ENCODE measurements at places on chromosomes 4 and X.

- DNase-seq: no peak
Measured at GRCh38 chr4:185778307-185778706, 33.7 kb downstream of the SORBS2 start.

- no peak for DNase-seq
Measured at GRCh38 chr4:94240384-94240783, 32.7 kb downstream of the SMARCAD1 start.

DNA sequence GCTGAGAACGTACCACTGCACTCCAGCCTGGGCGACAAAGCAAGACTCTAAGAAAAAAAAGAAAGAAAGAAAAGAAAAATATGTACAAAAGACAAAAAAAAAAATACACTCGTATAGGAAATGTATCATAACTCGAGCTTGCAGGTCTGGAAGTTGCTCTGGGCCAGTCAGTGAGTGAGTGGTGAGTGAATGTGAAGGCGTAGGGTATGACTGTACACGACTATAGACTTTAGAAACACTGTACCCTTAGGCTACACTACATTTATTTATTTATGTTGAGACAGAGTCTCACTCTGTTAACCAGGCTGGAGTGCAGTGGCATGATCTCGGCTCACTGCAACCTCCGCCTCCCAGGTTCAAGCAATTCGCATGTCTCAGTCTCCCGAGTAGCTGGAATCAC lies 29.4 kb downstream of the EVC2 start:
- no peak for DNase-seq

DNA sequence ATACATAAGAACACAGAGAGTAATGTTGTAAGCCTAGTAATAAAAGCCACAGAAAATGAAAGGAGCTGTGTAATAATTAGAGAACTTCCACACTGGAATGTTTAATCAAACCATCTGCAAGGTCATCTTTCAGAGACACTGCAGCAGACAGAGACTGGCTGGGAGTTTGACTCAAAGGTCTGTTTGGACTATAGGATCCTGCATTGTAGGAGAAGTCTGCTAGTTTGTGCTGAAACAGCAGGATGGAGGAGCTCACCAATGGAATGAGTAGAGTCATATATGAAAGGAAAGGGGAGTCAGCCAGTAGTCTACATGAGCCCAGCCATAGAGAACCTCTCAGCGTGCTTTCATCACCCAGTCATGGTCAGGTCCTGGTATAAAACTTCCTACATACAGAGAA lies 4.5 kb upstream of the ACE2 start:
- DNase-seq: no peak

DNA sequence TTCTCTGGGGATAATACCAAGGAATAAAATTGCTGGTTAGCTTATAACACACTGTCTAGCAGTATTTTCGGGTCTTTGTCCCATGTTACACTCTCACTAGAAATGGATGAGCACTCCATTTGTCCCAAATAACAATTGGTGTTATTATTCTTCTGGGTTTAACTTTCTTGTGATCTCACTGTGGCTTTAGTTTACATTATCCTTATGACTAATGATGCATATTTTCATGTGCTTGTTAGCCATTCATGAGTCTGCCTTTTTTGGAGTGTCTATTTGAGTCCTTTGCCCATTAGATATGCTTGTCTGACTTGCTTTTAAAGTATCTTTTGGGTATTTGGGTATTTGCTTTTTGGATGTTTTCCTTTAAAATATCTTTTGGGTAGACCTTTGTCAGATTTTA lies 372.9 kb upstream of the TENM3 start:
- DNase-seq: no peak

GRCh38 chr4:157104541-157104940 lies 28.6 kb downstream of the GLRB start:
- DNase-seq: no peak

- no peak for DNase-seq
Measured at GRCh38 chr4:76637712-76638361, 202.8 kb downstream of the SHROOM3 start.

GRCh38 chrX:30065226-30065625 lies 150.1 kb upstream of the MAGEB2 start:
- no peak for DNase-seq

GRCh38 chrX:39149761-39150160 lies 348.5 kb downstream of the MID1IP1 start:
- peak; percentile 38 for DNase-seq

DNA sequence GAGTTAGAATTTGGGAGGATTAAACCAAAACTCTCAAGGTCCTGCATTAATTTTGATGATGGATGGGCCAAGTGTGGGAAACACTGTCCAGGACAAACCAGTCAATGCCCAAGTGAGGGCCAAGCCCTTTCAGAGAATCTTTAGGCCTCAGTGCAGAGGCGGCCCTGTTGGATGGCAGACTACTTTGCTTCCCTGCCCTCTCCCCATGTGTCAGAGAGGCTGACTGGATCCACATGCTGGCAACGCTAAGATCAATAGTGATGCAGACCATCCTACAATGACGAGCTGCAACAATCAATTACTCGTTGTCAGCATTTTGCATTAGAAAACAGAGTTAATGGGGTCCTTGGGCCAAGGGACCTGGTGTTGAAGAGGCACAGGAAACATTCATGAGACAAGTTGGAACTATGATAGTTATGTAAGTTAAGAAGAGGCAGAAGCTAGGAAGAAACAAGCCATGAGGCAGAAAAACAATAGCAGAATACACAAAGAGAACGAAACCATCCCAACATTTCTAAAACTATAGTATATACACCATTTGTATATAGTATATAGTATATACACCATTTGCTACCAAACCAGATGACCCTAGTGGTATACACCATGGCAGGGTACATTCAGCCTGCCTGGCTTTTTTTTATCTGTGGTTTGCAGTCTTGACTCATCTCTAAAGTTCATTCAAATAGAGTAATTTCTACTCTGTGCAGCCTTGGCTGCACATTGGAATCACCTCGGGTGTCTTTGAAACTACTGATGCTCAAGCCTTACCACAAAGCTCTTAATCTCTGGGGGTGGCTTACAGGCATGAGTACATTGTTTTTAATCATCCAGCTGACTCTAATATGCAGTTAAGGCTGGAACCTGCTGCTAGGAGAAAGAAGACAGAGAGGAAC lies 147.7 kb upstream of the GYPA start:
- no peak for DNase-seq

DNA sequence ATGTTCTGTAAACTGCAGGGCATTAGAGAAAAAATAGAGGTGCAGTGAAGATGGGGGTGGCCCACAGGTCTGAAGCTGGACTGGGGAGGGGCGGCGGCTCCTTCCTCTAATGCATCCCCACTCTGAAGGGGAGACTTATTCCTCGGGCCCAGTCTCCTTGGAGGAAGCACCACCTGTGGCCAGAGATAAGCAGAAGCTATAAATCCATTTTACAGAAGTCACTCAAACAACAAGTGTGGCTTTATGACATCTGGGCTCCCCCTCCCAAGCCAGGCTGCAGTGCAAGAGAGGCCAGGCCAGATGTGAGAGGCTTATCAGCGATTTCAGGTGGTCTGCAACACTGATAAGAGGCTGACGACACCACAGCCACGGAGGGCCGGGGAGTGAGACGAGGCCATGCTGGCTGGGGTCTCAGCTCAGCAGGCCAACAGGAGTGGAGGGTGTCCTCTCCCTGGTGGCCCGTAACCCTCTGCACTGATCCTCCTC lies 15.8 kb downstream of the CYTL1 start:
- DNase-seq: no peak

DNA sequence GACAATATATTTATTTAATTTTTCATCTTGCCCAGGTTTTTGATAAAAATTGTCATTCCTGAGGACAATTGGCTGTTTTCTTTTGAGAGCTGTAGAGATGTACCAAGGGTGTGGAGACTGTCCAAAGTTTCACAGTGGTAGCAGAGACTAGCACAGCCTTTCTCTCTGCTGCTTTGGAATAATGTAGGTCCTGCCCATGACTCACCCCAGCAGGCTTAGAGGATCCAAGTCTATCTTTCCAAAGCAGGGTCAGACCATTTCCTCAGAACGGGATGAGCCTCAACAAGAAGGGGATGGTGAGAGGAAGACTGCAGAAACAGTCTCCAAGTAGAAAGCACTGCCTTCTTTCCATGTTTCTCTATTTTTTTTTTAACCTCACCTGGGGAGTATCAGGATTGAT lies 131.5 kb upstream of the RPL34 start:
- DNase-seq: no peak

DNA sequence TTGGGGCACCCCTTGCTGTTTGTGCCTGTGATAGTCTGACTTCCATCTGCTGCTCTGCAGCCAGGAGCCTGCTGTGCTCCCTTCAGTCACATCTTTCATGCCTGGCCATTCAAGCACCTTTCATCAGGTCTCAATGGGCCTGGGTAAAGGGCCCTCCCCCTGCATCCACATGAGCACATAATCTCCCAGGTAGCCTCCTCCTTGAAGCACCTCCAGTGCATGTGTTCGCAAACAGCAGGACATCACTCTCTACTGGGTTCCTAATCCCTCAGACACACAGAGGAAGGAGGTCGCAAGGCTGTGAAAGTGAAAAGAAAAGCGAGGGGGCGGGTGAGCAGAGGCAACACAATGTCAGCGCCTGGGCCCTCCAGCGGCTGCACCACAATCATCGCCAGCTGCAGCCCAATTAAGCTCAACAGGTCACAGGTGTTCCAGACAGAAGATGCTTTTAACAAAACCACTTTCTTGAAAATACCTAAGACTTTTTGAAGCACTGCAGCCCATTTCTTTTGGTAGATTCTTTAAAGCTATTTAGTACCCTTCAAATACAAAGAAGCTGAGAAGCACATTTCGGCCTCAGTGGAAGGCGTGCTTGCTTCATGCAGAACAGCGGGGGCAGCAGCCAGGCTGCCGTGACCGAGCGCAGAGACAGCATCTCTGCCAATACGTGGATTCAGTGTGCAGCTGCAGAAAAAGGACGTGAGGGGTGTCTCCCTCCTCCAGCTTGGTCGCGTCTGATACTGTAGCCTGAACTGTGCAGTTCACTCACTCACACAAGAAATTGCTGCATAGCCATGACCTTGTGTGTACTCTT lies 92.2 kb upstream of the SPRY1 start:
- DNase-seq: no peak

DNA sequence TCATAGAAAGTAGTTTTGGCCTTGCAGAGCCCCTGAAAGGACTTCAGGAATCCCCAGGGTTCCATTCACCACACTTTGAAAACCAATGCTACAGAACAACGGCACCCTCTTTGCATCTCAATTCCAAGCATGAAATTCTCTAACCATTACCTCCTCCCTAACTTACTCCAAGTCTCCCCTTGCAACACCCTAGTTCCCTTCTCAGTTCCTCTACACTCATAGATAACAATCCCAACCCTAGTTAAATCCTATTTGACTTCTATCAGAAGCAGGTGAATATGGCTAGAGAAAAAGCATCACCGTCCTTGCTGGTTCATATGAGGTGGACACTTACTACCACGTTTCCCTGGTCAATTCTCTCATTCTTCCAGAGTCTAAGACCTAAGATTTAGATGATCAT lies 2.4 kb downstream of the RCHY1 start:
- no peak for DNase-seq

- no peak for DNase-seq
Measured at GRCh38 chr4:122156819-122157218, 4.7 kb downstream of the BLTP1 start.

DNA sequence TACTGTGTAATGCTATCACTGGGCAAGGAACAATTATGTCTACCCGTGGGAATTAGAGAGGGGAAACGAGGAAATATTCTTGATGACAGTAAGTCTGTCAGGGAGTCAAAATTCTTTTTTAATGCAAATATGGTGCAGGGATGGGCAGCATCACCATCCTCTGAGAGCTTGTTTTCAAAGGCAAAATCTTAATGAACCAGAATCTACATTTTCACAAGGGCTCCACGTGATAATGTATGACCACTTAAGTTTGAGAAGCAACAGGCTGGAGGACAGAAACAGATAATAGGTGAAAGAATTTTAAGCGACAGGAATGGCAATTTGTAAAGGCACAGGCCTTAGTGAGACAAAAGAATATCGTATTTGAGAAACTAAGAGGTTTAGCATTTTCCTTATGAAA lies 63.4 kb downstream of the CLOCK start:
- DNase-seq: no peak

DNA sequence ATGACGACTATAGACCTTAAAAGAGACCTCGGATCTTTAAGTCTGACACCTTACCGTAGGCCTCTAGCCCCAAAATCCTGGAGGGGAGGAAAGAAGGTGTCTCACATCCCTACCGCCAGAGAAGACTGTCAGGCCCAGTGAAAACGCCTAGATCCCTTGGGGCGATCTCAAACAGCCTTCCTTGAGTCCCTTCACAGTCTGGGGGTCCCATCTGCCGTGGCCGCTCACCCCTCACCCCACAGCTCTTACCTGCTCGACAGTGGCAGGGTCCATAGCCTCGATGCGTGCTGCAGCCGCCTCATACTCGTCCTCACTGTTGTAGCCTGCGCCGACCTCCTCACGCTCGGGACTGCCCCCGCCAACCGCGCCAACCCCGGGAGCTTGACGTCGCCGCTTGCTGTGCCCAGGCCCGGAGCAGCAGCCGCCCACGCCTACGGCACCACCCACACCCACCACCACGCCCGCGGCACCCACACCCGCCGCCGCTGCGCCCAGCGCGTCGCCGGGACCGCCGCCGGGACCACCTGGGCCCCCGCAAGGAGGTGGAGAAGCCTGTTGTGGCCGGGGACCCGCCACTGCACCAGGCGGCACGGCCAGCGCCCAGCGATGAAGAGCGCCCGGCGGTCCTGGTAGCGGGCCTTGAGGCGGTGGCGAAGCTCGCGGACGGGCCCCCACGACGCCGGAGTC lies 536 bp downstream of the OTUD5 start:
- DNase-seq: peak; percentile 33

DNA sequence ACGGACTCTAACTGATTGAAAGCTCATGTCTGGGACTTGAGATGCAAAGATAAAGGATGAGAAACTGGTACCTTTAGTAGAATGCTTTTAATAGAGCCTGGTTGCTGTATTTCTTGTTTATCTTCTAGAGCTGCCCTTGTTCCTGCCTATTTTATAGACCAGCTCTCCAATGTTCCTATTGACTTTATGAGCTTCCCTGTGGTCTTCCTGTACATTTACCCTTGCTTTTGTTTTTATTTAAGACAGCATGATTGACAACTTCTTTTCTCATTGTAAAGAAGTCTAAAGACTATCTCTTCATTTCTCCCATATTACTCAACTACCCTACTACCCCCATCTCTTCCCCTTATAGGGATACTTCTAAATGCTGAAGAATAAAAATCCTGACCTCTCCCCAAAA lies 174.7 kb downstream of the UGT8 start:
- DNase-seq: no peak

DNA sequence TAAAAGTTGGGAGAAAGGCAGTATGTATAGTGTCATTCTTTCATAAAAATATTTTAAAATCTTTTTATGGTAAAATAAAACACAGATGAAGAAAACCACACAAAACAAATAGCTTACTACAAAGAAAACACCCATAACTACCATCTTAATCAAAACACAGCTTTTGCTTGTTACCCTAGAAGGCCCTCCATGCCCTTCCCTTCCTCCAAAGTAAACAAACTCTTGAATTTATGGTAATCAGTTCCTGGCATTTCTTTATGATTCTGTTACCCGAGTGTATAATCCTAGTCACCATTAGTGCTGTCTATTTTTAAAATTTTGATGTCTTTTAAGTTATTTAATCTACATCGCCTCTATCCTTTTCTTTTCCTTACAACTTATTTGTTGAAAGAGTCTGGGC lies 170.9 kb downstream of the APBB2 start:
- DNase-seq: no peak

GRCh38 chr4:107283587-107284559 lies 247.8 kb upstream of the DKK2 start:
- no peak for DNase-seq

Measured in activated CD8-positive, alpha-beta memory T cell treated with anti-CD3 and anti-CD28 coated beads for 1 hour (primary cell).